ENCODE measurements at places on chromosomes 13 and 19.

DNA sequence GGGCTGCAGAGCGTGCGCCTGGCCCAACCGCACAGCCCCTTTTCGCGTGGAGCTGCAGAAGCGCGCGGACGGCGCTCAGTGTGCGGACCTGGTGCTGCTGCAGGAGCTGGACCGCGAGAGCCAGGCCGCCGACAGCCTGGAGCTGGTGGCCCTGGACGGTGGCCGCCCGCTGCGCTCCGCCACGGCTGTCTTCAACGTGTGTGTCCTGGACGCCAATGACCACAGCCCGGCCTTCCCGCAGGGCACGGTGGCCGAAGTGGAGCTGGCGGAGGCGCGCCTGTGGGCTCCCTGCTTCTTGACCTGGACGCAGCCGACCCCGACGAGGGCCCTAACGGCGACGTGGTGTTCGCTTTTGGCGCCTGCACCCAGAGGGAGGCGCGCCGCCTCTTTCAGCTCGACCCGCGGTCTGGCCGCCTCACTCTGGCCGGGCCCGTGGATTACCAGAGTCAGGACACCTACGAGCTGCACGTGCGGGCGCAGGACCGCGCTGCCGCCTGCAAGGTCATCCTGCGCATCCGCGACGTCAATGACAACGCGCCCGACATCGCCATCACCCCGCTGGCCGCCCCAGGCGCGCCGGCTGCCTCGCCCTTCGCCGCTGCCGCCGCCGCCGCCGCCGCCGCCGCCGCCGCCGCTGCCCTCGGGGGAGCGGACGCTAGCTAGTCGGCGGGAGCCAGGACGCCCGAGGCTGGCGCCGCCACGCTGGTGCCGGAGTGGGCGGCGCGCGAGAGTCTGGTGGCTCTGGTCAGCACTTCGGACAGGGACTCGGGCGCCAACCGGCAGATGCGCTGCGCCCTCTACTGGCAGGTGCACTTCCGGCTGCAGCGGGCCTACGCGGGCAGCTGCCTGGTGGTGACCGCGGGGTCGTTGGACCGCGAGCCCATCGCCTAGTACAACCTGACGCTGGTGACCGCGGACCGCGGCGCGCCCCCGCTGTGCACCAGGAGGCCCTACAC lies 172.2 kb downstream of the OLFM4 start:
- DNase-seq: peak; percentile 16

- DNase-seq: no peak
Measured at GRCh38 chr13:46339035-46339666, 47.9 kb downstream of the RUBCNL start.

- no peak for DNase-seq
Measured at GRCh38 chr19:46980761-46981160, 38.9 kb upstream of the NPAS1 start.

- DNase-seq: no peak
Measured at GRCh38 chr13:112747256-112747655, 57.4 kb downstream of the ATP11A start.

DNA sequence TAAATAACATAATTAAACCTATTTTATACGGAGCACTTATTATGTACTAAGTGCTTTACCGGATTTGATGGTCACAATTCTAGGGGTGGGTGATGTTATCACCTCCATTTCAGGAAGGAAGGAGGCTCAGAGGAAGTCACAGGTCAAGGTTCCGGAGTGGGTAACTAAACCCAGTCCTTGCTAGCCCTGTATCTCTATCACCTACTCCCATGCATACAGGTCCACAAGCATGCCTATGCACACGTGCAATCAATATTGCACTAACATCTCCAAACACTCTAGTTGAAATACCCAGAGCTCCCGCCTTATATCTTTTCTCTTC lies 17.8 kb upstream of the FOSB start:
- no peak for DNase-seq

DNA sequence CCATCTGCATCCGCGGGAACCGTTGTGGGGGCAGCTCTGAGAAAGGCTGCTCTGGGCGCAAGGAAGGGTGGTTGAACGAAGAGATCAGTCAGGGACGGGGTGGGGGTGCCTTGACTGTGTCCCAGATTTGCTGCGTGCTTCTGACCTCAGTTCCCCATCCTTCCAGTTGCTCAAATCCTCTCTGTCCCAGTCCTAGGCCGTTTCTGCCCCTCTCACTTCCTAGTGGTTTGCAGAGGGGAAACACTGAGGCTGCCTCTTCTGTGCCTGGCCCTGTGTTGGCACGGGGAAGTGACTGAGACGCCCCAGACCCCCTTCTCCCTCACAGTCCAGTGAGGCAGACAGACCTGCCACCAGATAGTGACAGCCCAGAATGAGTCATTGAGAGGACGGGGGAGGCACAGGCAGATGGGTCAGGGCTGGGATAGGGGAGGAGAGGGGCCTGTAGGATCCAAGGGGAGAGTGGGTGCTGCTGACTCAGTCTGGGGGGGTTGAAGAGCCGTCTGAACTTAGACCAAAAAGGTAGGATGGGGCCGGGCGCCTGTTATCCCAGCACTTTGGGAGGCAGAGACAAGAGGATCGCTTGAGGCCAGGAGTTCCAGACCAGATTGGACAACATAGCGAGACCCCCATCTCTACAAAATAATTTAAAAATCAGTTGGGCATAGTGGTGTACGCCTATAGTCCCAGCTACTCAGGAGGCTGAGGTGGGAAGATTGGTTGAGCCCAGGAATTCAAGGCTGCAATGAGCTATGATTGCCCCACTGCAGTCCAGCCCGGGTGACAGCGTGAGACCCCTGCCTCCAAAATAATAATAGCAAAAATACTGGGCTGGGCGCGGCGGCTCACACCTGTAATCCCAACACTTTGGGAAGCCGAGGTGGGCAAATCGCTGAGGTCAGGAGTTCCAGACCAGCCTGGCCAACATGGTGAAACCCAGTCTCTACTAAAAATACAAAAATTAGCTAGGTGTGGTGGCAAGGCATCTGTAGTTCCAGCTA lies 26.5 kb downstream of the NUMBL start:
- DNase-seq: no peak
